ENCODE measurements at places on chromosomes 2 and 18.

GRCh38 chr2:163887182-163887581 is 151.4 kb upstream of the FIGN start:
- DNase-seq: no peak

DNA sequence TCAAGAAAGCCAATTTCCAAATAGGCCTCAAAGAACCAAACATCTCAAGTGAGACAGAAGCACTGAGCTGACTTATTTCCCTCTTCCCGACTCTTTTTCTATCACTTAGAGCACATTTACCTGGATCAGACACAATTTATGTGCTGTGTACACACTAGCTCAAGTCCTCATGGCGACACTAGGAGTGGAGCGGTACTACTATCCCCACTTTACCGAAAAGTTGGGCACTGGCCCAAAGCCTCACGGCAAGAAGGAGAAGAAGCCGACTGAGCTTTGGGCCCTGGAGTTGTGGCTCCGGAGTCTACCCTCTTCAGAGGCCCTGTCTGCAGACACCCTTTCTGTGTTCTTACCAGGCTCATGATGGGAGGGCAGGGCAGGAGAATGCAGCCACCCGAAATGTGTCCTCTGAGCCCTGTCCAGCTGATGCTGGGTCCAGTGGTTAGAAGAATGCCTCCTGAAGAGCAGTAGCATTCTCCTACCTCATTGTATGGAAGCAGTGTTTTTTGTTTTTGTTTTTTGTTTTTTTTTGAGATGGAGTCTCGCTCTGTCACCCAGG is 91.7 kb upstream of the CNGA3 start:
- no peak for DNase-seq

DNA sequence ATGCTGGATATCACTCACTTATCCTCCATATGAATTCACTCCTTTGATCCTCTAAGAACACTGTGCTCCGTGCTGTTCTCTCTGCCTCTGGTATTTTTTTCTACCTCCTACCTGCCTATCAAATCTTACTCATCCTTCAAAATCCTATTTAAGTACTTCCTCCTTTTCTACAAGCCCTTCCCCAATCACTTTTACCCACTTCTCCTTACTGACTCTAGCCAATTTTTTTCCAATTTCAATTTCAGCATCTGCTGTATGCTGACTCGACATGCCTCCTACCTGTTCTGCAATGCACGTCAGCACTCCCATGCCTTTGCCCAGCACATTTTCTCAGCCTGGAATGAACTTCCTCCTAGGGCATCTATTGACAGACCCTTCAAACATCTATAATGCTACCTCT is 37.3 kb upstream of the LNPK start:
- DNase-seq: no peak

GRCh38 chr18:21735452-21736015 is 5.1 kb upstream of the MIB1 start:
- no peak for DNase-seq

- no peak for DNase-seq
Measured at GRCh38 chr2:156702541-156702940, 266.4 kb downstream of the GPD2 start.

- DNase-seq: peak; percentile 70
Measured at GRCh38 chr2:71614976-71615766, 161.8 kb downstream of the DYSF start.

- DNase-seq: no peak
Measured at GRCh38 chr18:74183130-74183529, 34.8 kb downstream of the TIMM21 start.

GRCh38 chr2:215370112-215370965 is 58.5 kb downstream of the ATIC start:
- no peak for DNase-seq

DNA sequence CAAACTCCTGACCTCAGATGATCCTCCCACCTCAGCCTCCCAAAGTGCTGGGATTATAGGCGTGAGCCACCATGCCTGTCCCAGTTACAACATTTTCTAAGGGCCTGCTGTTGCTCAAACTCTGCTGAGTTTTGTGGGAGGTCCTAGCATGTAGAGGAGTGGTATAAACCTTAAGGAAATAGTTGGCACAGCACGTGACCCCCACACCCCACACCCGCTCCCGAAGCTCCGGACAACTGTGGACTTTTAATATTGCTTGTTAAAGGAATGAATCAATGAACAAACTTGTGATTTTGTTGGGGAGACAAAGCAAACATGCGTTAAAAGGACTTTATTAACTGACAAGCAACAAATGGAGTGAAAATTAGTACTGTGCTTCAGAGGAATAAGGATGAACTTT is 137.8 kb upstream of the GATA6 start:
- DNase-seq: no peak
